Motor neuron (in vitro differentiated cells): ENCODE measurements at places on chromosomes 12 and 14. TPM values are rescaled to one million over a fixed set of nuclear protein-coding genes. Genes with fewer than 3 reads are reported as not detected.

Gene SERPINA12
- not detected in 2 replicates for total RNA-seq

- no peak for ATAC-seq
Observed at GRCh38 chr12:47941871-47942613, 21.4 kb upstream of the TMEM106C start.

GRCh38 chr14:23615856-23616255 lies 20.3 kb upstream of the DHRS2 start:
- ATAC-seq: no peak

GRCh38 chr12:54940727-54941315 lies 43.7 kb downstream of the TESPA1 start:
- no peak for ATAC-seq

Gene PRB2
- 1.1 and 1.2 TPM in 2 replicates for total RNA-seq

DNA sequence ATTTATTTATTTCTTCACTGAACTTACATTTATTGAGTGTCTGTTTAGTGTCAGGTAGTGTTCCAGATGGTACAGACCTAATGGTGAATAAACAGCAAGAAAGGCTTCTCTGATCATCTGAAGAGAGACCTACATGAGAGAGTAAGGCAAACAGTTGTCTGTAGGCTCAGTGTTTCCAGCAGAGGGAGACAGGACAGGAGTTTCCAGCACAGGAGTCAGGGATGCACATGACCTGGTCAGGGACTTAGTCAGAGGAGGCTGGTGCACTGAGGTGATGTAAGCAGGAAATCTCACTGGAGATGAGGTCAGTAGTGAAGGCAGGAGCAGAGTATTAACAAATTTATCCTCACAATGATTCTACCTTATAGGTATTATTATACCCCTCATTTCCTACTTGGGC lies 233.2 kb downstream of the MDGA2 start:
- no peak for ATAC-seq

DNA sequence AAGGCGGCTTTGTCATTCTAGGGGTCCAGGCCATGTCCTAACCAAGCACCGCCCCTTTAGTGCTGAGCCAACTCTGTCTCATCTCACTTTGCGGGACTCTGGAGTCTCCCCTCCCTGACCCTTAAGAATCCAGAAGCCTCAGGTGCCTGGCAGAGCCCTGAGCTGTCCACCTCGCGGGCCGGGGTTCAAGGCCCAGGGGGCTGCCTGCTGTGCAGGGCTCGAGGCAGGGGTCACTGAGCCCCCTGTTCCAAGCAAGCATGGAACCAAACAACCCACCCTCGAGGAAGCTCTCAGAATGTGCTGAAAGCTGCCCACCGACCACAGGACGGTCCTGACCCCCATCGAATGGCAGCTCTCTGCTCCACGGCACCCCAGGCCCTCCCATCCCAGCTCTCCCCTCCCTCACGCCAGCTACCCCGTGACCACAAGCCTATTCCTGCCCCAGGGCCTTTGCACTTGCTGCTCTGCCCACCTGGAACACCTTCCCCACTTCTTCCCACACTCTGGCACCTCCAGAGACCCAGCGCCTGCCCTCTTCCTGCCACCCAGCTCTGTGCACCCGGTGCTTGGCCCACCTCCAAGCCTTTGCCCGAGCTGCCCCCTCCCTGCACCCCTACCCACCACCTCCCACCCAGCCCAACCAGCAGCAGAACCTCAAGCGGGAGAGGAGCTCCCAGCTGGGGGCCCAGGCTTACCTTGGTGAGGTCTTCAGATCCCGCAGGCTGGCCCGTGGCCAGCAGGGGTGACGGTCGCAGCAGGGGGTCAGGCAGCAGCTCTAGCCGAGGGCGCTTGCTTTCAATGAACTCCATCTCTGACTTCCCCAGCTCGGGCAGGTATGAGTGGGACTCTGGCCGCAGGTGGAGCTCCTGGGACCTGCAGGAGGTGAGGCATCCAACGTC lies 84.3 kb downstream of the NCOR2 start:
- no peak for ATAC-seq

DNA sequence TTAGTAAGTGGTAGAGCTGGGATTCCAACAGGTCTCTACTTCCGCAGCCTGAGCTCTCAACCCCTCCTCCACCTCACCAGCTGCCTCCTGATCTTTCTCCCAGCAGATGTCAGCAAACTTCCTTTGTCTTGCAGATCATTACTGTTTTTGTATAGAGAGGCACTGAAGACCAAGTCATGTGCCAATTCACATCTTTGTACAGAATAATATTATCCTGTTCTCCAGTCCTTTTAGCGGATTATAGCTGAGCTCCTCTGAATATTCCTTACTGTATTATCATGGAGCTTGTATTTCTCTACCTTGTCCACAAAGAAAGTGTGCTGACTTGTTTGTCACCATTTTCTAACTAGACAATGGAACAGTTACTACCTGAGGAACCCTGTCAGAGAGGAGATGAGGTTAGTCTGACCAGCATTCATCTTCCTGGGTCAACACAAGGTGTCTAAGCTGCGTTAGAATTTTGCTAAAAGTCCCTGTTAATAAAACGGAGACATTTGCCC lies 142.3 kb upstream of the ARHGAP5 start:
- peak; percentile 65 for ATAC-seq
